Calu3 (cell line): ENCODE measurements at places on chromosomes 16 and 17. TPM values are rescaled to one million over a fixed set of nuclear protein-coding genes. Genes with fewer than 3 reads are reported as not detected.

Gene ZSCAN32
- 23.8 and 26.1 TPM in 2 replicates for total RNA-seq

Gene DOC2B
- total RNA-seq, result 0.24 TPM in 1 of 2 replicates, not detected in the other

Gene TMIGD1
- total RNA-seq, result not detected in 2 replicates

Gene HAS3
- 29.8 and 33.2 TPM in 2 replicates for total RNA-seq

Gene SPNS3
- total RNA-seq, result 1.4 and 2.1 TPM in 2 replicates

Gene SNX20
- not detected in 2 replicates for total RNA-seq

Gene ST6GALNAC1
- total RNA-seq, result 52.2 and 52.4 TPM in 2 replicates

Gene MGAT5B
- 1.0 and 1.8 TPM in 2 replicates for total RNA-seq

Gene CLDN7
- total RNA-seq, result 266 and 314 TPM in 2 replicates

Gene ENO3
- total RNA-seq, result 12.3 and 12.9 TPM in 2 replicates

Gene ANKRD40CL
- 0.64 TPM in 1 of 2 replicates, not detected in the other for total RNA-seq

Gene TMEM114
- not detected in 2 replicates for total RNA-seq

Gene TAT
- 0.10 TPM in 1 of 2 replicates, not detected in the other for total RNA-seq

Gene NAGS
- total RNA-seq, result 1.3 and 1.6 TPM in 2 replicates

Gene TP53TG3E
- not detected in 2 replicates for total RNA-seq

Gene RCVRN
- not detected in 2 replicates for total RNA-seq

Gene HNF1B
- total RNA-seq, result 127 and 130 TPM in 2 replicates

Gene CCL18
- not detected in 2 replicates for total RNA-seq

Gene SLC12A3
- not detected in 2 replicates for total RNA-seq

Gene MYH11
- total RNA-seq, result 0.05 TPM in 1 of 2 replicates, not detected in the other
